GM20000 (cell line): ENCODE measurements at places on chromosomes 7 and 10.

DNA sequence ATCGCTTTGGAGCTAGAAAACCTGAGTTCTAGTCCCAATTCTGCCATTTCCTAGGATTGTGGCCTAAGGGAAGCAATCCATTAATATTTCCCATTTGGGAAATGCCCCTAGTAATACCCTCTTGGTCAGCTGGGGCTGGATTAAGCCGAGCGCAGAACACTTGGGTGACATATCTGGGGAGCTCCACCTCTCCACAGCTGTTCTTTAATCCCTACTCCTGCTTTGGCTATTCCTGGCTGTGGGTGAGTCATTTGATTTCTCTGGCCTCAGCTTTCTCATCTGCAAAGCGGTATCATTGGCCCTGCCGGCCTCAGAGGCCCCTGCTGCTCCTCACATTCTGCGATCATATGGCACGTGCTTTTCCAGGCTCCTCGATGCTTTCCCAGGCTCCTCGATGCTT lies 108.3 kb downstream of the BUB3 start:
- DNase-seq, result no peak

- DNase-seq, result no peak
These were observed 8.8 kb downstream of the BAG3 start for GRCh38 chr10:119659951-119660350.

GRCh38 chr10:118980135-118980865 lies 49.2 kb upstream of the NANOS1 start:
- no peak for DNase-seq

DNA sequence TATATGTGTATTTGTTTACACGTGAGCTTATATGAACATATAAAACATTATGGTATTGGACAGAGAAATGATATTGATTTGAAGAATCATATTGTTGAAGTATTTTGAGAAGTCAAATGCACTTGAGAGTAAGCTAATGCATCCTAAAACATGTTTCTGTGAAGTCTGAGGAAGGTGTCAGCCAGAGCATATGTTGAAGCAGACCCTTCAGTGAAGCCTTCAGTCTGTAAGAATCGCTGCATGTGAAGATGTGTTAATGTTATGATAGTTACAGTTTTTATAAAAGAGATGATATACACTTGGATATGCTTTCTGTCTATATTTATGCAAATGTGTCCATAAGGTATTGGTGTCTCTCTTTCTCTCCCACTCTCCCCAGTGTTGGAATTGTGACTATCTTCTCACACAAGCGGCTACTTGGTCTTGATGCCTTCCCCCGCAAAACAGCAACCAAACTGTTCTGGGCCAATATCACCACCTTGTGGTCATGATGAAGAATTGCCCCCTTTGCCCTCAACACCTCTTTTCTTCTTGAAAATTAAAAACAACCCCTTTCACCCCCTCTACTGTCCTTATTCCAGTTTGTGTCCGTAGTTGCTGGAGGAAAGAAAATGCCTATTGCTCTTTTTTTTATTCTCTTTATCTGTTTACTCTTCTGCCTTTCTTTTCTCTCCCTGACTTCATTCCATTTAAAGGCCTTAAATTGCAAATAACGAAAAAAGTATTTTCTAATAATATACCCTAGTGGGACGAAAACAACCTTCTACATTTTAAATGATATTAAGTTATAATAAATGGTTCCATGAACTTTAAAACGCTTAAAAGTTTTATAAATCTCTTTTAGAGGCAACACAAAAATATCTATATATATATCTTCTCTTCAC lies 64.9 kb downstream of the IKZF1 start:
- peak; percentile 45 for DNase-seq

DNA sequence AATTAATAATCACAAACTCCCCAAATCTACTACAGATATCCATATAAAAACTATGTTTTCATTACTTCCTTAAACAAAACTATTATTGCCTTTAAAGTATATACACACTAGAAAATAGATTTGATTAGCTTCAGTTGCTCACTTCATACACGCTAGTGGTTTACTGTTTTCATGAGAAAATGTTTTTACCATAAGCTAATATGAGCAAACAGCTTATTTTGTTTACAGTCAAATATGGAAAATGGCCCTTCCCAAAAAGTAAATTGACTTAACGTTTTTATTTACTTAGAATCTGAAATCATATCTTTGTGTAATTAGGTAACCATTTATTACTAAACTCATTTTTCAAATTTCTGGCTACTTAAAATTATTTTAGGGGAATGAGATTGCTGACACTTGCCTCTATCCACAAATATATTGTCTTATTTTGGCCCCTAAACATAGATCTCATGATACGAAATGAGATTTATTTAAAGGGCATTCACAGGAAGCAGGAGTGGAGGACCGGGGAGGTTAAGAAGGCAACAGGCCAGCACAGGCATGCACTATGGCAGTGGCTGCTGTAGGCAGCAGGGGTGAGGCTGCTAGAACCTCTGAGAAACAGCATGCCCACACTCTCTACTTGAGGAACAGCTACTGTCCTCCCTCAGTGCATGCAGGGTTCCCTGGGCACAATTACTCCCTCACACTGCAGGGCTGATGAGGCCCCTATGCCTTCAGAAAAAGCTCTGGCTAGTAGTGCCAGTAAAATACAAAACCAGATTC lies 29.6 kb upstream of the SOSTDC1 start:
- DNase-seq, result no peak

- no peak for DNase-seq
These were observed 43.4 kb downstream of the ZNF117 start for GRCh38 chr7:64947252-64948000.

DNA sequence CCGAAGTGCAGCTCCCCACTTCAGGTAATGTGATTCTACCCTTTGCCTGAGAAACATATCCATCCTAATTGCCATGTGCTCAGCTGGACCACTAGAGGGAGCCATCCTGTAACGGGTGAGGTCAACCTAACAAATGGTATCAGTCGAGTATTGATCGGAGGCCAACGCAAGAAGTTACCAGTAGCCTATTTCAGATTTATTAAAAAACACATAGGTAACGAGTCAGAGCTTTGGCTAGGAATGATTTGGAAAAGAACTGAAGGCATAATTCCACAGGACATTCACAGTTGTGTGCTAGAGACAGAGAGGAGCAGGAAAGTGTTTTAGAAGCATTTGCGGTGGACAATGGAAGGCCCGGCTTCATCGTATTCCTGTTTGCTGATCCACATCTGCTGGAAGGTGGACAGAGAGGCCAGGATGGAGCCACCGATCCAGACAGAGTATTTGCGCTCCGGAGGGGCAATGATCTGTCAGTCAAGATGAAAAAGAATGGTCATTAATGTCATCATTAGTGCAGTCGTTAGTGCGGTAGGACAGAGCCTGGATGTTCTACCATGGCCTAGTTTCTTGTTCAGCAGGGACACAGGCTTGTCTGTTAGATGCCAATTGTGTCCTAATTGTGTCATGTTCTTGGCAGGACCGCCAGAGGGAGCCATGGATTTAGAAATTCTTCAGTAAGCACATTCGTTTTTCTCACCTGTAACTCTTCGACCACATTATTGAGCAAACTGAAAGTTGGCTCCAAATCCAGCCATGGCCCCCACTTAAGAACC lies 17.5 kb downstream of the ACTA2 start:
- DNase-seq, result peak; percentile 57

DNA sequence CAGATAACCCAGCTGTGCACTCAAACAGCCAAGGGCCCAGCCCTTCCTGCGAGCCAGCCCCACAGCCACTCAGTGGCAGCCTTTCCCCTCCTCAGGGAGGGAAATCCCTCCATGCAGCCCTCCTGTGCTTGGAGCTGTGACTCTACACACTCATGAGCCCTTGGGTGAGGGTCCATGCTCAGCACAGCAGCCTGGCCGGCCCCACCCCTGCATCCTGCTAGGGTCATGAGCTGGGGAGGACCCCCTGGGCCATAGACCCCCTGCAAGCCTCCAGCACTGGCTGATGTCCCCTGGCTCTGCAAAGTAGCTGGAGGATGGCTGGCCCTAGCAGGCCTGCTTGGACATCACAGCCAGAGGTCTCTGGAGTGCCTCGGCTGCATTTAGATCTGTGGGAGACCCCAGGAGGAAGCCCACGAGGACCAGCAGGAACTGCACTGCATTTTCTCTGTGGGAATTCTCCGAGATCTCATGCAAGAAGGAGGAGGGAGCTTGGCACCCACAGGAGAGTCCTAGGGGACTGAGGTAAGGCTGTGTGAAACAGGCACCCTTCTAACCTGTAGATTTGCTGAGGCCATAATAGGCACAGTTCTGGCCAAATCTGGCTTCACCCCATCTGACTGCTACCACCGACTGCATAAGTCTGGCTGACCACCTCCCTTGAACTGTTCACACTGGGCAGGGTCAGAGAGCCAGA lies 17.4 kb downstream of the TMEM273 start:
- no peak for DNase-seq

GRCh38 chr7:39406467-39406866 lies 159.7 kb upstream of the YAE1 start:
- no peak for DNase-seq

DNA sequence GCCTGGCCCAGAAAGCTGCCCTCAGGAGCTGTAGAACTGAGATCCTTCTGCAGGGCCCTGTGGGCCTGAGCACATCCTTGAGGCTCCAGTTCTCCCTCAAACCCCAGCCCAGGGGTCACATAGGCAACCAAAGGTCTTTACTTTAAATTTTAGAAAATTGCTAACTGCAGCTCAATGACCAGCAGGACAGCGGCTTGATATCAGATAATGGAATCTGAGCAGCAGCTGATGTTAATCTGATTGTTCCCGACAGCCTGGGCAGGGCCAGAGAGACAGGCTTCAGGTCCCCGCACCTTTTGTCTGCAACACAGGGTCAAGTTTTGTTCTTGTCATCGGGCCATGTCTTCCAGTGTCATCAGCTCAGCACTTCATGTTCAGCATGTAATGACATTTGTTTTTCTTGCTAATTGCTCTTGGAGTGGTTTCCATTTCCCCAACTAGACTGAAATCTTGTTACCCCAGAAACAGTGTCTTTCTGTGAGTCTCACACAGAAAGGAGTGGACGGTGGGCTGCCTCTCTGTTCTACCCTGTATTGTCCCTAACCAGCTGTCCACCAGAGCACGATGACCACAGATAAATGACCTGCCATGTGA lies 91.0 kb downstream of the PAXIP1 start:
- no peak for DNase-seq

- no peak for DNase-seq
These were observed 48.4 kb upstream of the FZD8 start for GRCh38 chr10:35690534-35690933.

DNA sequence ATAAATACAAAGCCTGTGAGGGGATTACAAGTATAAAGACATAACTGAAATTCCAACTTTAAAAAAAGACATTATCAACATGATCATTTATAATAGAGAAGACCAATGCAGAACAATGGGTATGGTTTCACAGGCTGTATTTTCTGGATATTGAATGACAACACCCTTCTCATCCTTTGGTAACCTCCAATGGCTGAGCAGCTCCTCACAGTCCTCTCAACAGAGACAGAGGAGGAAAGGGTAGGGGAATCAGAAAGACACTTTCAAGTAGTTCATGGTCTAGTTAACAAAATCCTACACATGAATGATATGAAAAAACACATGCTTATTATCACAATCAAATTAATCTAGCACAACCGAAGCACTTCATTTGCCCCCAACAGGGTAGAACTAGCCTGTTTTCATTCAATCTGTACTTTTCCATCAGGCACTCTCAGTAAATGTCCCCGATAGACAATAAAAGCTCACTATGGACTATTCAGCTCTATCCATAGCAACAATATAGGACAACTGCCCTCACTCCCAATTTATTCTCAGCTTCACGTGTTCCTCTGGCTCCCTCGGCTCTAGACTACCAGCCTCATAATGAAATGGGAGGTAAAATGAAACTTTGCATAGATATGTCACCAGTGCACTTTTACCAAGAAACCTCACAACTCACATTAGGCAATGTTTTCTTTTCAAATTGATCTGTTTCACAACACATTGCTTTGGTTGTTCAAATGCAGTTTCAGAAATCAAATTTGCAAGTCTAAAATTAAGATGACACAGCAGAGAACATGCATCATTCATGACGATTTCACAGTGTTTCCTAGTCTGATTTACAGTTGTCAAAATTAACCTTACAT lies 211.4 kb downstream of the THSD7A start:
- DNase-seq, result no peak

- no peak for DNase-seq
These were observed 9.9 kb downstream of the CLDN12 start for GRCh38 chr7:90413185-90413528.

- DNase-seq, result no peak
These were observed 320.6 kb downstream of the REEP3 start for GRCh38 chr10:63841761-63842160.

- DNase-seq, result no peak
These were observed 70.5 kb downstream of the SEMA3A start for GRCh38 chr7:84123965-84124547.

- DNase-seq, result no peak
These were observed 271.9 kb downstream of the TNS3 start for GRCh38 chr7:47310020-47310419.

- DNase-seq, result no peak
These were observed 79.5 kb downstream of the ITIH5 start for GRCh38 chr10:7587168-7587864.

- DNase-seq, result no peak
These were observed 188.5 kb downstream of the TMEM178B start for GRCh38 chr7:141262101-141263090.

- no peak for DNase-seq
These were observed 202.4 kb upstream of the HPS1 start for GRCh38 chr10:98649170-98649569.

DNA sequence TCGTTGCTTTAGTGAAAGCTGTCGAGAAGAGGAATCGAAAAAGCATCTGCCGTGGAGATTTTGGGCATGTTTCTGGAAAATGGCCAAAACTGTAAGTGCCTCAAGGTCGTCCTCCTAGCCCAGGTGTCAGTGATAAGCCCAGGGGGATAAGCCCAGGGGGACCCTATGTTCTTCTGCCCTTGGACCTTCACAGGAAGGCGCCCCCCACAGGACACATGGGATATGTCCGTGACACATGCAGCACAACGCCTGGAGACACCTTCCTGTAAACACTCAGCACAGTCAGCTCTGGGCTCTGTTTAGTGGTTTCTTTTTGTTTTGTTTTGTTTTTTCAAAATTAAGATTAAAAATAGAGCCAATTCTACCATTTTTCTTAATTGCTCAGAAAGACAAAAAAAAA lies 272.7 kb downstream of the KLF6 start:
- DNase-seq, result no peak

GRCh38 chr10:71547876-71548846 lies 151.4 kb downstream of the CDH23 start:
- DNase-seq, result peak; percentile 46

GRCh38 chr7:155466814-155467733 lies 9.1 kb downstream of the EN2 start:
- DNase-seq, result peak; percentile 59
